PC-9 (cell line): ENCODE measurements at places on chromosomes 5 and 9.

GRCh38 chr9:649128-650074, 192.1 kb upstream of the DMRT1 start:
- DNase-seq: no peak

GRCh38 chr9:3939820-3940219, 360.0 kb downstream of the GLIS3 start:
- DNase-seq: no peak

DNA sequence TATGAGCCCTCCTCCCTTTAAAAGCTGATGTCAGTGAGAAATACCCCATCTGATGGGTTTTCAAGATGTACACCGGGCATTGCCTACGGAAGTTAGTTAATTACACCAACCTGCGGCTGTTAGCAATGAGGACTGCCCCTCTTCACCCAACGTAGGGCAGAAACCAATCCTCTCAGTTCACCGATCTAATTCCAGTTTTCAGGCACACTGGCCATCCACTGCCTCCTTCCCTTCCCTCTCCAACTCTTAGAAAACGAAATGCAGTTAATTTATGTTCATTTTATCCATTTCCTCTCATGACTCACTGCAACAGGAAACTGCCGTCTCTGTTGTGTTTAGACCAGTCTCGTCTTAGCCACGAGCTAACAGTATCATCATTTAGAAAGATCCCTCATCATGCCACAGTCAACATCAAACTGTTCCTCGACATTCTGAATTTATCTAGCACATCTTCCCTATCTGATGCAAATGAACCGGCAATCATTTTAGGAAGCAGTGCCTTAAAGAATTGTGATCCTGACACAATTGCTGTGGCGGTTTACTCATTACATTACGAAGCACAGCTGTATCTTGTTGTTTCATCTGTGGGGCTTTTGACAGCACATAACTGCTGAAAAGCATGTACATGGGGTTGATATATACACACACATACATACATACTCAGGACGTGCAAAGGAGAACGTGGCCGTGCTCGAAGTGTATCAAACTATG, 168.6 kb downstream of the EFNA5 start:
- no peak for DNase-seq

DNA sequence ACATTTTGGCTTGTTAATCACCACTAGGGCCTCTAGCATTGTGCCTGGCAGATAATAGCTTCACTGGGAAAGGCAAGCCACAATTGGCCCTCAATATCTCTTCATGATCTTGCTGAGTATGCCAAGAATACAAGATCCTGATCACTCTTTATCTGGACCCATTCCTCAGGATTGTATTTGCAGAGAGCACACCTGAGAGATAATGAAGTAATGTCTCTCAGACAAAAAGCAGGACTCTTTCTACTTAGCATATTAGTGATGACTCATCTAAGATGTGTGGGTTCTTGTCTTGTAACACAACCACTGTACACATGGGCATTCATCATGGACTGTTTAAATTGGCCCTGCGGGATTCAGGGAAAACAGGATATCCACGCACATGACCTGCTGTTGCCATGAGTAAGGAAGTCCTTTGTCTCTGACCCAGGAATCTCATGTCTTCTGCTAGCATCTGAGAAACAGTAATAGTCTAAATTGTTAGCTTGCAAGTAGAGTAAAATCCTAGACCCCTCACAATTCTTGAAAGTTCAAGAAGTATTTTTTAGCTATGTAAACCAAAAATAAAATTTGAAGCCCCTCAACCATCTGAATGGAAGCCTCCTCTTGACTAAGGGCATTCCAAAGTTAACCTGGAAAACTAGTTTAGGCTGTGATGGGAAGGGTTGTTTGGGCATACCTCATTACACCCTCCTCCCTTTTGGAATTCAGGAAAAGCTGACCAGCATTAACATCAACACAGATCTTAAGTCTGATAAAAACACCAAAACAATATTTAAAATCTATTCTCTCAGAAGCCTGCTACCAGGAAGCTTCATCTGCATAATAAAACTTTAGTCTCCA, 28.0 kb upstream of the NFIL3 start:
- no peak for DNase-seq

DNA sequence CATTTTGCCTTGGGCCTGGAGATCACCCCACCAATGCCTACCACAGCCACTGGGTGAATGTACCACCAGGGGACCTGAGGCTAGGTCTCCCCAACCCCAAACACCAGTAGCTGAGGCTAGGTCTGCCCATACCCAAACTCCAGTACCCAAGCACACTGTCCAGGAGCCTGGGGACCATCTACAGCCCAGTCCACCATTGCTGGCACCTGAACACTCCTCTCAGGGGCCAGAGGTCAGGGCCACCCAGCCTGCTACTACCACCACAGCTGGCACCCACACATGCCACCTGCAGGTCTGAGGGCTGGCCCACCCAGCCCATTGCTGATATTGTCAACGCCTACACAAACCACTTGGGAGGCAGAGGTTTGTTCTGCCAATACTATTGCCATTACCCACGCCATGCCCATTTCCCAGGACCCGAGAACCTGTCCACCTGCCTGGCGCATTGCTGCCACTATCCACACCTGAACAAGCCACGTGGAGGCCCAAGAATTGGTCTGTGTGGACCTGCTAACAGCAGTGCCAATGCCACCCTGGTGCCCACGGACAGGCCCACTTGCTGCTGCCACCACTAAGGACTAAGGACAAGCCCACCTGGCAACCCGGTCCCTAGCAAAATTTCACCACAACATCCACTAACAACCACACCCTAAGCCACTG, 59.2 kb downstream of the ZDHHC21 start:
- DNase-seq: no peak

DNA sequence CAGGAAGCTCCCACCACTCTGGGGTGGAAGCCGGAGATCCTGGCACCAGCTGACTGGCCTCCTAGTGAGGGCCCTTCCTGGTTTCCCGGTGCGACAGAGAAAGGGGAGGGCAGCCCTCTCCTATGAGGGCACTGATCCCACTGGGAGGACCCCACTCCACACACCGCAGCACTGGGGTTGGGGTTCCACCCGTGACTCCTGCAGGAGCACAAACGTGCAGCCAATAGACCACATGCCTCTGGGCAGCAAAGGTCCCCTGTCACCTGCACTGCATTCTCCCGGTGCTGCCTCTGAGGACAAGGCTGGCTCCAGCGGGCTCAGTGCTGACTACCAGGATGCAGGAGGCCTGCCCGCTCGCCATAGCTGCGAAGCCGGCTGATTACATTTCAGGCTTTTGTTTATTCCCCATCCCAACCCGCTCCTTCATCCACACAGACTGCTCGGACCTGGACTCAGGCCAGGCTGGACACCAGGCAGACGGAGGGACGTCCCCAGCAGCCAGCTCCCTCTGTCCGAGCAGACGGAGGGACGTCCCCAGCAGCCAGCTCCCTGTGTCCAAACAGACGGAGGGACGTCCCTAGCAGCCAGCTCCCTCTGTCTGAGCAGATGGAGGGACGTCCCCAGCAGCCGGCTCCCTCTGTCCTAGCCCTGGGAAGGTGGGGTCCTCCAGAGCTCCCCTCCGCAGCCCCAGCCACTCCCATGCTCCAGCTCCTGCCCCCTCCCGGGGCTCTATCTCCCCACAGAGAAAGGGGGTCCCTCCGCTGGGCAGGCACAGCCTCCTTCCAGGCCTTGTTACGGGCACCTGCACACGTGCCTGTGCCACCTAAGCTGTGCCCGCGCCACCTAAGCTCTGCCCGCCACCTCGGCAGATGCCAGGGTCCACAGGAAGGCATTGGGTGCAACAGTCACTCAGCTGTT, 8.8 kb upstream of the CEP72 start:
- no peak for DNase-seq

DNA sequence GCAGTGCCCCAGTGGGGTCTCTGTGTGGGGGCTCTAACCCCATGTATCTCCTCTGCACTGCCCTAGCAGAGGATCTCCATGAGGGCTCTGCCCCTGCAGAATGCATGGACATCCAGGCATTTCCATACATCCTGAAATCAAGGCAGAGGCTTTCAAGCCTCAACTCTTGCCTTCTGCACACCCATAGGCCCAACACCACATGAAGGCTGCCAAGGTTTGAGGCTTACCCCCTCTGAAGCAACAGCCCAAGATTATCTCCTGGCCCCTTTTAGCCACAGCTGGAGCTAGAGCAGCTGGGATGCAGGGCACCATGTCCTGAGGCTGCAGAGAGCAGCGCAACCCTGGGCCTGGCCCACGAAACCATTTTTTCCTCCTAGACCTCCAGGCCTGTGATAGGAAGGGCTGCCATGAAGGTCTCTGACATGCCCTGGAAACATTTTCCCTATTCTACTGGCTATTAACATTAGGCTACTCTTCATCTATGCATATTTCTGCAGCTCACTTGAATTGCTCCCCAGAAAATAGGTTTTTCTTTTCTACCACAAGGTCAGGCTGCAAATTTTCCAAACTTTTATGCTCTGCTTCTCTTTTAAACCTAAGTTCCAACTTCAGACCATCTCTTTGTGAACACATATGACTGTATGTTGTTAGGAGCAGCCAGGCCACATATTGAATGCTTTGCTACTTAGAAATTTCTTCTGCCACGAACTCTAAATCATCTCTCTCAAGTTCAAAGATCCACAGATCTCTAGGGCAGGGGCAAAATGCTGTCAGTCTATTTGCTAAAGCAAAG, 18.4 kb downstream of the NR3C1 start:
- DNase-seq: no peak

DNA sequence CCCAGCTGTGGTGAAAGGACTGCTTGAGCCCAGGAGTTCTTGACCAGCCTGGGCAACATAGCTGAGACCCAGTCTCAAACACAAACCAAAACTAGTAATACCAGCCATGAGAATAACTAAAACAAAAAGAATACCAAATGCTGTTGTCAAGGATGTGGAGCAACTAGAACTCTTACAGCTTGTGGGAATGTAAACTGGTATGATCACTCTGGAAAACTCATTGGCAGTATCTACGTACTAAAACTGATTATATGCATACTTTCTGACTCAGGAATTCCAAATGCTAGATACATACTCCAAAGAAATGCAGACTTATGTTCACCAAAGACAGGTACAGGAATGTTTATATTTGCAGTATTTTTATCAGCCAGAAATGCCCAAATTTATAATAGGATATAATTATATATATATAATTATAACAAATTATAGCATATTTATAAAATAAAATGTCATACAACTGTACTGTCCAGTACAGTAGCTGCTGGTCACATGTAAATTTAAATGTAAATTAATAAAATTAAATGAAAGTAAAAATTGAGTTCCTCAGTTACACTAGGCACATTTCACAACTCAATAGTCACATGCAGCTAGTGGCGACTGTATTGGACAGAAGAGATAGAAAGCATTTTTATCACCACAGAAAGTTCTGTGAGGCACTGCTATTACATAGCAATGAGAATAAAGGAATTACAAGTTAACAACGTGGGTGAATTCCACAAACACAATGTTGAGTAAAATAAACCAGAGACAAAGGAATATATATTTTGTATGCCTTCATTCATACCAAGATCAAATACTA, 118.5 kb downstream of the GNAQ start:
- DNase-seq: no peak

DNA sequence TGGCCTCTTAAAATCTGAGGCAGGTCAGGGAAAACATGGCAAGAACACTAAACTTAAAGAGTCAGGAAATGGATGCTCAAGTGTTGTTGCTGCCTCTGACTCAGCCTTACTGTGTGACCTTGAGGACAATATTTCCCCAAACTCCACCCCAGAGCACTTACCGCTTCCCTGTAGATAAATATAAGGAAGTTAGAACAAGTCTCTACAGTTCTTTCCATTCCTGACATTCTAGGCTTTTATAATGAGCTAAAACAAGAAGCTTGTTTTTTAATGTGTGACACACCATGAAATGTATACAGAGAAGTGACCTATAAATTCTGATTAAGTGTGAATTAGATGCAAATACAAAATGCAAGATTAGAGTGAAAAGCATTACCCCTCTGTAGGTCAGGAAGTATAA, 129.3 kb downstream of the GRIA1 start:
- DNase-seq: no peak

- no peak for DNase-seq
Measured at GRCh38 chr5:112880219-112880964, 19.3 kb downstream of the SRP19 start.

DNA sequence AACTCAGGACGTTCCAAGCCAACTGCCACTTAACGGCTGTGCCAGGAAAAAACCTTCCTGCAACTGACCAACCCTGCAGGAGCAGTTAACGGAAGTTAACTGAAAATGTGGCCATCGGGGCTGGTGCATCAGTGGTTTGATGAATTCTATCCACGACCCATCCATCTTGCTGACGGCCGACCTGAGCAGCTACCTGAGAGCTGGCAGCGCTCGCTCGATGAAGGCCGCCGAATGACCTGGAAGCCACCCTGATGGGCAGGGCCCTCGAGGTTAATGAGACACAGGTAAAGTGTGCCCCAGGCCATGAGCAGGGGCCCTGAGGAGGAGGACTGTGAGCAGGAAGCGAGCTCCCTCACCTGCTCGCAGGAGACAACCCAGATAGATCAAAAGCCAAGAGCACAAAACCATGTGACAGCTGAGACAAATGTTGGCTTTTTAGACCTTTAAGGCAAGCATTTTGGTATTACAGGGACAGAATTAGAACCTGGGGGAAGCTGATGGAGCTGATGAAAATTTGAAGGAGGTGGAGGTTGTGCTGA, 35.3 kb upstream of the FLT4 start:
- DNase-seq: no peak

GRCh38 chr5:136638084-136638483, 272.7 kb upstream of the TRPC7 start:
- DNase-seq: no peak

DNA sequence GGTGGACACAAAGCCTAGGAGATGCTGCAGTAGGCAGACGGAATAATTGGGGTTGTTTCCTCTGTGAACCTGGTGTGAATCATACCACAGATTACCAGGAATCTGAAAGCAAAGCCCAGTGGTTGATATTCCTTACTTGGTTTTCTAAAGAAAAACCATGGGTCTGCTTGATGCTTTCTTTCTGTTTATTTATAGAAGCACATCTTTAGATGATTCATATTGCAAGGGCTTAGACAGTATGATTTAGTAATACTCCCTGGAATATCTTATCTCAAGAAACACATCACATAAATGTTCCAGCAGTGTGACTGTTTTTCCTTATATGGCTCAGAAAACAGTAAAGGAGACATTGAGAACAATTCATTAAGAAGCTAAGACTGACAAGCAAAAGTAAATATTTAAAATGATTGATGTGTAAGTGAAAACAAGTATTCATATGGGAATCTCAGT, 623.3 kb downstream of the RAB3C start:
- DNase-seq: no peak
